ENCODE measurements at places on chromosomes 1 and 21.

DNA sequence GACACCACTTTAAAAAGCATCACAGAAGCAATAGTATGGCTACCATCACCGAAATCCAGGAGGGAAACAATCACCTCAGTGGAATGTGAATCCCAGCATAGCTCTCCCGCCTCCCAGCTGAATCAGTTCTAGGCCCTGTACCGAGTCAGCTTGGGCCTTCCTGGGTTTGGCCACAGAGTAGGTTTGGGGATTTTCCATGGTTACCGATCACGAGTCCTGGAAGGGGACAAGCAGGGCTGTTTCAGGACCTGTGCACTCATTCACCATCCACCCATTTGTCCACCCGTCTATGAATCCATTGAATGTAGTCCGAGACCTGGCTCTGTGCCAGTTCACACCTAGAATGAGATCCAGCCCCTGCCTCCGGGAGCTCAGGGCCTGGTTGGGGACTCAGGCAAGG is 94.2 kb downstream of the ARHGEF10L start:
- DNase-seq, result no peak

DNA sequence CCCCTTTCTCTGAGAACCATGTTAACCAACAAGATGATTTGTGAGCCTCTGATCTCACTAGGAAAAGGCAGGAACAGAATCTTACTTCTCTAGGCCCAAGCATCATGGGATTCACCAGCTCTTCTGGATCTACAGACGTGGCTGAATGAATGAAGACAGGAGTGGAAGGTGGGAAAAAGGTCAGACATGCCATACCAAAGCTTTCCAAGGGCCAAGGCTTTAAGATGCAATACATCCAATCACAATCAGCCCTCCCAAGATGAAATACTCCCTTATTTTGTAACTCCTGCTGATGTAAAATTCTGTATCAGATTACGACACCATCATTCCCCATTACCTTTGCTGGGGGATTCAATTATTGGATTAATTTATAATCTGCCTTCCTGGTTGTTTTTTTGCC is 80.9 kb downstream of the SSBP3 start:
- DNase-seq, result no peak

- no peak for DNase-seq
Observed at GRCh38 chr1:166999500-167000055, 10.5 kb downstream of the MAEL start.

GRCh38 chr1:95340061-95340460 is 106.1 kb downstream of the RWDD3 start:
- no peak for DNase-seq

GRCh38 chr1:163094589-163094988 is 25.4 kb downstream of the RGS4 start:
- no peak for DNase-seq

GRCh38 chr1:110412576-110412975 is 5.1 kb upstream of the LAMTOR5 start:
- DNase-seq, result peak; percentile 34
